ENCODE measurements at places on chromosomes 11 and 22.

DNA sequence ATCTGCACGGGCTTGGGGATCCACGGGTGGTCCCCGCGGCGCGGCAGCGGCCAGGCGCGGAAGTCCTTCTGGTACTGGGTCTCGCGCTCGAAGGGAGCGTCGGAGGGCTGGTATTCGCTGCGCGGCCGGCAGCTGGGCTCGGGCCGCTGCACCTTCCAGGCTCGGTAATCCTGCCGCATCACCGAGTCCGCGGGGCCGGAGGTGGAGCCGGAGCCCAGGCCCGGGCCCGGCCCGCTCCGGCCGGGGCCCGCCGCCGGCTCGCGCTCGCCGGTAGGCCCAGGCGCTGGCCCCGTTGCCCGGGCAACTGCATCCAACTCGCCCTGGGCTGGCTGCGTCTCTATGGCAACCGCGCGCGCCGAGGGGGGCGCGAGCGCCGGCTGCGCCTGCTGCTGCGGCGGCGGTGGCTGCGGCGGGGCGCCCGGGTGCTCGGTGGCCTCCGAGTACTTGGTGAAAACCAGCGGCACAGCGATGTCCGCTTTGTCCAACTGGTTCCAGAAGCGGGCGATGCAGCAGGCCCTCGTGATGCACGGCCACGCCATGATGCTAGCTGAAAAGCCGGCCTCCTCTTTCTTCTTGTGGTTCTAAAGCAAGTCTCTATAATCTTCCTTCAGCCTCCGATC, 897 bp downstream of the MAP6 start:
- DNase-seq: no peak

GRCh38 chr11:35250621-35251020, 111.7 kb downstream of the CD44 start:
- DNase-seq: no peak

DNA sequence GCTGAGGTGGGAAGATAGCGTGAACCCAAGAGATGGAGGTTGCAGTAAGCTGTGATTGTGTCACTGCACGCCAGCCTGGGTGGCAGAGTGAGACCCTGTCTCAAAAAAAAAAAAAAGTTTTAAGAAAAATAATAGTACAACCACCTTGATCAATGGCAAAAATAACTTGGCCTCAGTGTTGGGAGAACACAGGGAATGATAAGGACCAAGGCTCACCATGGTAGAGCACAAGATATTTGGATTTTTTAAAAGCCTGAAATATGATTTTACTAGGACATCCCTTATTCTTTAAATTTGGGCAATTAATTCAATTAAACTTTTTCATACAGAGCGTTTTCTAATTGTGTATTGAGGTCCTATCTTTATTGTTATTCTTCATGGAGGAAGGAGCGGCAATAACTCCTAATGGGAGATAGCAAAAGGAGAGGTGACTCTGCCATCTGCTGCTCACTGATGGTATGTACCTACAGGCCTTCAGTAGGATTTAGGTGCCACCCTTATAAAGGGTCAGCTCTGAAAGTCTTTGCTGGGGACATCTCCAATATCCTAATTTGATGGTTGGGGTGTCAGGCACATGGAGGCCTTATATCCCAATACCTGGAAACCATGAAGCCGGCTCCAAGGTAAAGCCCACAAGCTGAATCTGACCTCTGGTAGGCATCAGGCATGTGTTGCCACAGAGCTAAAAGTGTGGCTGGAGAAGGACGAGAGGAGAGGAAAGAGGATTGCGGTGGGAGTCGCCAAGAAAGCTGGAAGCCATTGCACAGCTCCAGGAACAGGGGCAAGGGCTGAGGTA, 21.9 kb upstream of the POLD3 start:
- no peak for DNase-seq

GRCh38 chr11:3831378-3832239, 9.2 kb downstream of the RHOG start:
- no peak for DNase-seq

DNA sequence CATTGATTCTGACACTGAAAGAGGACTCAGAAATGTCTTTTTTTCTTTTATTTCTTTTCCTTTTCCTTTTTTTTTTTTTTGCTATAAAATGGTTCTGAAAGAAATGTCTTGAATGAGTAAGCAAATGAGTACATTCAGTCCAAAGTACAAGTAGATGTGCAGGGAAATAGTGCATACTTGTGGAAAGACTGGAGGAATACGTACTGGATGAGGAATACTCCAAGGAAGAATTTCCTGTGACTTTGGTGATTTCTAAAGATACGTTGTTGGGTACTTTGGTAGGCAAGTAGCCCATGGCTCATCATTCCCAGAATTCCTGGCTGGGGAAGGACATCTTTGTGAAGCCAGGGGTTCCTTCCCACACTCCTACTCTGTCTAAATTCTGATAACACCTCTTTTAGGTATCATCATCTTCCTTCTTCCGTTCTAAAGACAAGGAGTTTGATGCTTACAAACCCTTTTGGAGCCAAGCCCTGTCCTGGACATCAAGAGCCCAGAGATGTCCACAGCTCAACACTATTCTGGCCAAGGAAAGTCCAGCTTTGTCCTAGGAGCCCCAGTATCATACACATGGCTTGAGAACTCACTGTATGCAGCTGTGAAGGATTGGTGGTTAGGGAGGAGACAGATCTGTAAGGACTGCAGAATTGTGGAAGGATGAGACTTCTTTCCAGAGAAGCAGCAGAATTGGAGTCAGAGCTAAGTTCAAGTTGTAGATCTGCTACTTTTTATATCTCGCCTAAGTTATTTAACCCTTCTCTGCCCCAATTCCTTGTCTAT, 4.8 kb upstream of the NUP98 start:
- DNase-seq: no peak

DNA sequence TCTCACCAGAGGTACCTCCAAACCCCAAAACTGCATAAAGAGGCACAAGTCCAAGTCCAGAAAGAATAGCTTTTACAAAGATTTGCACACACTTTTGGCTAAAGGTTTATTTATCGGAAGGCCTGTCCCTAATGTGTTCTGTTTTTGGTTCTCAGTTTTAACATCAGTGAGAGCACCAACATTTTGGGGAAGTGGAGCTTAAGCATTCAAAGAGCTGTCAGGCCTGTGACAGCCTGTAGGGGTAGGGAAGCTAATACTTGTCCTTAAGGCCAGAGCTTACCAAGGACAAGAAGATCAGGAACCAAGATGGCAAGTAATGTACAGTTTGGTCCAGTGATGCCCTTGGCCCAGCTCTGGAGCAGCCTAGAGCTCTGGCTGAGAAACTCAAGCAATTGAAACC, 38.9 kb upstream of the SCUBE2 start:
- no peak for DNase-seq

- DNase-seq: no peak
Measured at GRCh38 chr22:25484521-25485315, 79.8 kb upstream of the GRK3 start.

GRCh38 chr22:44782363-44782963, 30.1 kb downstream of the ARHGAP8 start:
- DNase-seq: no peak

- no peak for DNase-seq
Measured at GRCh38 chr11:11025087-11025486, 167.2 kb upstream of the ZBED5 start.

- DNase-seq: no peak
Measured at GRCh38 chr11:313304-313786, 495 bp upstream of the IFITM1 start.

DNA sequence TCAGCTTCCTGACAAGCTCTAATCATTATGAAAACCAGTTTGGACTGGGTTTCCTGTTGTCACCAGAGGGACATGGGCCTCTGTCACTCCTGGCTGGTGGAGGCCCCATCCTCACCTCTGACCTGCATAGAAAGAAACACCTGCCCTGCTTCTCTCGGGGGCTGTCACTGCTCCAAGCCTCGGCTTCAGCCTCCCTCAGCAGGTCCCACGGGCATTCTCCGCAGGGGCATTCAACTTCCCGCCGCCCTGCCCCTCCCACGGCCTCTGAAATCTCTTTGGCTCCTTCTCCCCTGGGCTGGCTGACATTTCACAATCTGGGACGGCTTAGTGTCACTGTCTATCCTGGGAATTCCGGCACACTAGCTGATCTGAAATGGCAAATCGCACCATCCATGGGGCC, 257.9 kb downstream of the CTTN start:
- no peak for DNase-seq

DNA sequence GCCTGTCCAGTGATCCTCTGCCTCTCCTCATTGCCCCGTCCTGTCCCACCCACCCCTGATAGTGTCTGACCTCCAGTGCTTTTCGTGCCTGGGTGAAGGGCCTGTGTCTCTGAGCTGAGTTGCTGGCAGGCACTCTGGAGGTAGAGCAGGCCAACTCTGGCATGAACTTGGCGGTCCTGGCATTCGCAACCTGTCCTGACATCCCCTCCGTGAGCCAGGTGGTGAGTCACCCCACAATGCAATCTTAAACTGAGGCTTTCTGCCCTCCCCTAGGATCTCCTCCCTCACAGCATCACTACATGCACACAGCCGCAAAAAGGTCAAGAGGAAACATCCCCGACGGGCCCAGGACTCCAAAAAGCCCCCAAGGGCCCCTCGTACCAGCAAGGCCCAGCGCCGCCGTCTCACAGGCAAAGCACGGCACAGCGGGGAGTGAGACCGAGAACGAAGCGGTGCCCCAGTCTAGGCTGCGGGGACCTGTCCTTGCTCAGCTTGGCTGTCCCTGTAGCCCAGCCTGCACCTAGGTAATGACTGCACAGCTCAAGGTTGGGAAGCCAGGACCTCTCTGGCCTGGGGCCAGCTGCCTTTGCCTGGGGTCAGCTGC, 4.9 kb downstream of the NOL12 start:
- DNase-seq: no peak

DNA sequence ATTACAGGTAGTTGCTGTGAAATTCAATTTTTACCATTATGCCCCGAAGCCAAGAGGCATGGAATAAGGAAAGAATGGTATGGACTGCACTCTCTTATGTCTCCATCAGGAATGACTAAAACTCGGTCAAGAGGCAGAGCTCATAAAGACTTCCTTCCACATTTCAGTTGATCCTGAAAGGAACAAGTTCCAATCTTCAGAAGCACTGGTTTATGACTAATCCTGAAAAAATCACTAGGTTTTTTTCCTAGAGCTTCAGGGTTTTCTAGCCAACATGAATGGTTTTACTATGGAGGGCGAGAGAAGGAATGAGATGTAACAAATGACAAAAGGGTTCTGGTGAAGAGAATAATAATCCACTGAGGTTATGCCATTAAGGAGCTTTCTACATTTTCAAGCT, 832.2 kb downstream of the NTM start:
- no peak for DNase-seq

GRCh38 chr11:120717623-120718022, 206.1 kb downstream of the GRIK4 start:
- DNase-seq: no peak

- no peak for DNase-seq
Measured at GRCh38 chr22:37765498-37765897, 42.2 kb upstream of the GCAT start.

GRCh38 chr11:78030429-78031325, 7.6 kb upstream of the KCTD14 start:
- DNase-seq: no peak

- no peak for DNase-seq
Measured at GRCh38 chr22:21858025-21858764, 9.2 kb downstream of the MAPK1 start.

DNA sequence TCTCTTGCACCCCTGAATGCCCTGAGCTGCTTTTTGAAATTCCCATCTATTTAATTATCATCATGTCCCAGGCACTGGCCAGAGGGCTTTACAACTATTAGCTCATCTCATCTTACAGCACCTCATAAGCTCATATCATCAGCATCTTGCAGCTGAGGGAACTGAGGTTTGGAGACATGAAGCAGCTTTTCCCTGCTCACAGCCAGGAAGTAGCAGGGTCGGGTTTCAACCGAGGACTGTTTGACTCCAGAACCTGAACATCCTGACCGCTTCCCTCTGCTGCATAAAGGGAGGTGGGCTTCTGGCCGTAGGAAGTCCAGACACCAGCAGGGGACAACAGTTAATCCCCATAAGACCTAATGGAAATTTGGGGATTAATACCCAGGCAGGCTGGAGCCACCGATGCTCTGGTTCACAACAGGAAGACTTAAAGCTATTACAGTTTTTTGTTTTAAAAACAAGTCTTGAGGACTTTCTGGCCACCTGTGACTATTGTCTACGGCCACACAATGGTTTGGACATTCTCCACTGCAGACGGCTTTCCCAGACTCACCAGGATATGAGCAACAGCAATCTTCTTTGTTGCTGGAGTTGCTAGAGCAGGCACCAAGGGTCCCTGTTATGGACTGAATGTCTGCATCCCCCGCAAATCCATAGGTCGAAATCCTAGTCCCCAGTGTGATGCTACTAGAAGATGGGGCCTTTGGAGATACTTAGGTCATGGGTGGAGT, 47.4 kb downstream of the CHST1 start:
- no peak for DNase-seq

DNA sequence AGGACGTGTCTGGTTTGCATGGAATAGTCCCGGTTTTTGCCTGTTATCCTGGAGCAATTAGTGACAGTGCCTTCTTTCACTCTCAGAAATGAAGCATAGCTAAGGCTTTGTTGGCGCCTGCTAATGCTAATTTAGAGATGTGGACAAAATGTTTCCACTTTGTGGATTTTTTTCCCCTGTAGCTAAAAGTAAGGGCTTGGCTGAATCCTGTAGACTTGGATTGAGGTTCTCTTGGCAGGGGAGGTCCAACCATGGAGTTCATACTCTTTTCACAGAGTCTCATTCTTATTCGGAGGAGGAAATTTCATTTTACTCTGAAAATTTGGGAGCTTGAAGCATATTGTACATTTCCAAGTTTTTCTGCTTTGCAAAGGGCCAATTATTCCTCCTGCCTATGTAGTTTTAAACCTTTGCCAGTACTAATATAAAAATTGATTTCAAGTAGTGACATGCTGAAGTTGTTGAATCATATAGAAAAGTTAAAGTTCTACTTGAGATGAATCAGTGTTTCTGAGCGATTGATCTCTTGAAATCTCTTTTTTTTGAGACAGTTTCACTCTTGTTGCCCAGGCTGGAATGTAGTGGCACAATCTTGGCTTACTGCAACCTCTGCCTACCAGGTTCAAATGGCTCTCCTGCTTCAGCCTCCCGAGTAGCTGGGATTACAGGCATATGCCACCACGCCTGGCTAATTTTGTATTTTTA, 20.0 kb downstream of the PPFIA1 start:
- DNase-seq: no peak

DNA sequence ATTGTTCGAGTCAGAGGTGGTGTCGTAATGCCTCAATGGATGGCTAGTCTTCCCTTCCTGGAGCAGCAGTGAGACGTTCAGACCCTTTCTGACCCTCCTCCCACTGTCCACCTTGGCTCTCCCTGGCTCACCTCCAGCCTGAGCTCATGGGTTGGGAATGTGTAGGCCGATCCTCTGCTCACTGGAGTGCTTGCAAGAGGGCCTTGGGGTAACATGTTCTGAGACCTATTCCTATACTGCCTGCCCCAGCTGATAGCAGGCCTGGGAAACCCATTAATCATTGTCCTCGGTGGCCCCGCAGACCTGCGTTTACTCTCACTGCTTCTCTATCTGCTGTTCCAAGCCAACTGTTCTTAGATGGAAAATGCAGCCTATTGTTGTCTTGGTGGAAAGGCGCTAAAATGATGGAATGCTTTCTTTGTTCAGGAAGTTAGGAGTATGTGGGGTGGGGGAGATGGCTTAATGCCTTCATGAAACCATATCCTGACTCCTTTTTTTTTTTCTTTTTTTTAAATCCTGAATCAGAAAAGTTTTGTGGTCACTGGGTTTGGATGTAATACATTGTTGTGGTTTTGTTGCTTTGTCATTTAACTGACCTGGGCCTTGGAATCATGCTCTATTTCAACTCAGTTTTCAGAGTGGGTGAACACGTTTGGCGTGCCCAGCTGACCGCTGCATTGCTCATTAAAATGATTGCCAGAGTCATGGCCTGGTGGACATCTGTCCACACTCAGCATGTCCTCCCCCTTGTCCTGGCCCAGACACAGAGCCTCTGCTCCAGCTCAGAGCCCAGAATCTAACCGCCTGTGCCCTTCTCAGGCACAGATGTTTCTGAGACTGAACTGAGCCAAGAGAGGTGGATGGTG, 72.5 kb downstream of the MICAL2 start:
- DNase-seq: no peak

Data from stimulated activated naive CD4-positive, alpha-beta T cell (primary cell).